Uterus (tissue), 4 donors: ENCODE measurements at places on chromosomes 5 and 9. TPM values are rescaled to one million over a fixed set of nuclear protein-coding genes. Genes with fewer than 3 reads are reported as not detected.

- no peak for DNase-seq
These were observed 5.2 kb downstream of the EXOC3 start for GRCh38 chr5:448061-448765.

DNA sequence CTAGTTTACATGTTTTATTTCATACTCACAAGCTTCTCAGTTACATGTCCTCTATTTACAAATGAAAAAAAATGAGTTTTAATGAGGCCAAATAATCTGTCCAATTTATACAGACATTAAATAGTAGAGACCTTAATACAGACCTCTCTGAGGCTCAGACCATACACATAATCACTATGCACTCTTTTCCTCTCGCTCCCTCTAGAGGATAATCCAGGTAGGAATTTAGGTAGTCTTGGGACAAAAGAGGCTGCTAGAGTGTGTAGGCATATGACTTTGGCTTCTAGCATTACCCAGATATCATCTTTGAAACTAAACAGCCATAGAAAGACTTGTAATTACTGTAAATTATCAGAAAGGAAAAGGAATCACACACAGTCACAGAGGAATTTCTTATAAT is 444.7 kb downstream of the HINT1 start:
- DNase-seq: no peak

- no peak for DNase-seq
These were observed 178.1 kb downstream of the TMEM161B start for GRCh38 chr5:88090506-88090905.

GRCh38 chr9:70120834-70121510 is 77.3 kb downstream of the MAMDC2 start:
- DNase-seq: peak; percentile 56

GRCh38 chr5:124735169-124735858 is 11.1 kb downstream of the ZNF608 start:
- DNase-seq: peak; percentile 51

GRCh38 chr9:85995599-85995998 is 54.7 kb downstream of the NAA35 start:
- no peak for DNase-seq

DNA sequence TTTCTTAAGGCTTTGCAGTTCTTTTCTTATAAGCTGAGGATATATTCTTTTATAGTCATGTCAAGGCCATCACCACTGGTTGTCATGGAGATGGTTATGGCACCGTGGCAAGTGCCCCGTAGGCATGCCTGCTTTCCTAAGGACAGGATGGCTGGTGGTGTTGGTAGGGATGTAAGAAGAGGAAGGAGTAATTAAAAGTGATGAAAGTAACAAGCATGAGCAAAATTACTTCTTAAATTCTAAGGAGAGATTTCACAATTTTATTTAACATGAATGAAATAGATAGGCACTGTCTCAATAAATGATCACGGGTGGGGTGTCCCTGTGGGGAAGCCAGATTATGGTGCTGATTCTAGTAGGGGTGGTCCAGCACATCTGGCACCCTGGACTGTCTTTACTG is 290.2 kb upstream of the KLF4 start:
- DNase-seq: no peak

DNA sequence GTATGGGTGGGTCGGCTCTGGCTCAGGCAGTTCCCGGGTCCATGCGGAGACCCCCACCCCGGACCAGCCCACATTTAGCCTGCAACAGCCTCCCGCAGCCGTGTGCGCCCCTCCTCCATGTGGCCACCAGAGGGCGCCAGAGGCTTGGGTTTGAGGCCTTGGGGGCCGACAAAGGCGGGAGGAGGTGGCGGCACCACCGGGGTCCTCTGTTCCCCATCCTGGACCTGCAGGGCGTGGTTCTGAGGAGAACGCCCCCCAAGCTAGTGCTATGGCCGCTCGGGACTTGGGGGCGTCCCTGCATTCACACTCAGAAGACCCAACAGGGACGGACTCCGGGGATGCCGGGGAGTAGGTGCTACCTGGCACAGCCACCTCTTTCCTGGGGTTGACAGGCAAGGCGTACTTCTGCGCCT is 16.5 kb downstream of the ASS1 start:
- DNase-seq: peak; percentile 60

DNA sequence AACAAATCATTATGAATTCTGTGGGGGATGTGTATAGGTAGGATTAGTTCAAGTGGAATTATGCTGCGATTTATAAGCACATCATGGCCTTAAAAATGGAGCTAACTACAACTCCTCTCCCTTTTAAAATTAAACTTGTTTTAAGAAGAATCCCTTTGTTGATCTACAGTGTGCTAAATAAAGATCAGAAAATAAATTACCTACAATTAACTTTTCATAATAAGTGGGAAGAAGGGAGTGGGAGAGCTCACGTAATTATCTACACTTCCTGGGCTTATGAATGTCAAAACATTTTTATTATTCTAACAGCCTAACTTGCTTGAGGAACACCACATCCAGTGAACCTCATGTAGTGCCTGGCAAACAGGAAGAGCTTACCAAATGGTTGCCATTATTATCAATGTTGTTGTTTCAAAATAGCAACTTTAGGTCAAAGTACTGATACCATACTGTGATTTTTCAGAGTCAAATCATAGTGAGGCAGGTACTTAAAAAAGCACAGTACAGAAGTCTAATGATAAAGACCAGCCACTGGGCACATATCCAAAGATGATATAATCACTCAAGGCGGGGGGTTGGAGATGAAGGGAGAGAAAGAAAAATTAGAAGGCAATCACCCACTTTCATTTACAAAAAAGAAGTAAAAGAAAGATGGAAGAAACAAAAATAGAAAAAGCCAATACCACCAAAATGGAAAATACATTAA is 174.0 kb downstream of the RAPGEF6 start:
- DNase-seq: no peak

- no peak for DNase-seq
These were observed 136.4 kb upstream of the GLRA1 start for GRCh38 chr5:152061095-152061494.

- DNase-seq: peak; percentile 7
These were observed 104.7 kb downstream of the ADAMTS2 start for GRCh38 chr5:179240561-179240960.

DNA sequence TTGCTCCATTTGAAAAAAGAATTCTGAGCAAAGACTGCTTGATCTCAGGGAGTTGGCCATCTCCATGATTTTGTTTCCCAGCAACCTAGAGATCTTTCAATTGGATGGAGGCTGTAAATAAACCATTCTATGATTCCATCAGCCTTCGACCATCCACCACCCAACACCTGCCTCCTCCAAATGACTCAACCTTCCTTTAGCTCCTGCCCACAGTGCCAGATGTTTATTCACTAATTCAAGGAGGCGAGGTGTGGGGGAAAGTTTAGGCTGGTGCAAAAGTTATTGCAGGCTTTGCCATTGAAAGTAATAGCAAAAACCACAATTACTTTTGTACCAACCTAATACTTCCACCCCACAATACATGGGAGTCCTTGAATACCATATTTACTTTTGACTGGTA is 327.5 kb downstream of the CAAP1 start:
- DNase-seq: no peak

GRCh38 chr9:83966209-83966582 is 13.8 kb downstream of the HNRNPK start:
- no peak for DNase-seq

- DNase-seq: no peak
These were observed 5.8 kb upstream of the C5orf52 start for GRCh38 chr5:157665467-157666070.

DNA sequence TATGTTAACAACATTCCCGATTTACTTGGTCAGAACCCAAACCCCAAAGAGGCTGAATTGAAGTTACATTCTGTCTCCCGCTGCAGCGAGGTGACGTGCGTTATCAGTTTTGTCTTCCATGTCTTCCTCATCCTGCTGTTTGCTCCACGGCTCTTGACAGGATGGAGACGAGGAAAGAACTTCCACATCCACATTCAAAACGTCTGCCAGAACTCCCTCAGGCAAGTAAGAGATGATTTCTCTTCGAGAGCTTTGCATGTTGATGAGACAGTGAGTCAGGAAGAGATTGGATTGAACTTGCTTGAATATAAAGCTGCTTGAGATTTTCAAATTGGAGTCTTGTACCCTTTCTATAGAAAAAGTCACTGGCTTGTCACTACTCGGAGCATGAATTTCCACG is 242.6 kb downstream of the AUH start:
- DNase-seq: no peak

DNA sequence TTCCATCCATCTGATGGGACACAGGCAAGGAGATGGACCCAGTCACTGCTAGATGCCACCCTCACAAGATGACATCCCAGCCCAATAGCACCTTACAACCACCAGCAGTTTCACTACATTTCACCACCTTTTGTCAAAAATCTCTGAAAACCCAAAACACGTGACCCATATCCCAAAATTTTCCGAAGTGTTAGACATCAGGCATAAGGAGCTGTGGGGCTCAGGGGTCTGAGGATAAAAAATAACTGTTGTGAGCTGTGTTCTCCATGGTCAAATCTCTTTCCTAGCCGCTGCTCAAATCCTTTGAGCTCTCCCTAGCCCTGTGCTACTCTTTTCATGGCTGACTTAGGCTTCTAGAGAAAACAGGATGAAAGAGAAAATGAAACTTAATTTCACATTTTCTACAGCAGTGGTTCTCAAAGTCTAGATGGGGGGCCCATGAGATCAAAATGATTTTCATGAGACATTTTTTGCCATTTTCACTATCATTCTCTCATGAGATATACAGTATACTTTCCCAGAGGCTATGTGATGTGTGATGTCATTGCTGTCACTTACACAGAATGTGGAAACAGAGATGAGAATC is 40.7 kb downstream of the TIMD4 start:
- no peak for DNase-seq

GRCh38 chr5:14036514-14036913 is 92.0 kb upstream of the DNAH5 start:
- DNase-seq: no peak

- DNase-seq: no peak
These were observed 14.0 kb upstream of the JAK2 start for GRCh38 chr9:4970970-4971641.

- peak; percentile 48 for DNase-seq
These were observed 427 bp downstream of the PCYOX1L start for GRCh38 chr5:149358294-149358651.

Gene GHR
- total RNA-seq: 3.6 TPM

Gene GNA14
- total RNA-seq: 23.6 TPM

Gene TNFSF8
- 1.2 TPM for total RNA-seq

Gene IFNA21
- total RNA-seq: not detected

Gene LHX2
- total RNA-seq: not detected

Gene PCDHGC4
- 8.0 TPM for total RNA-seq
